ENCODE measurements at places on chromosomes 13 and 19. TPM values are rescaled to one million over a fixed set of nuclear protein-coding genes. Genes with fewer than 3 reads are reported as not detected.

Gene NLRP11
- total RNA-seq = not detected

Gene ZNF264
- total RNA-seq = 48.7 TPM

Gene FKRP
- total RNA-seq = 15.2 TPM

Gene OR7D2
- total RNA-seq = 0.29 TPM

Gene DNM2
- total RNA-seq = 289 TPM

Gene URAD
- 165 TPM for total RNA-seq

Gene PLVAP
- total RNA-seq = 25.0 TPM

Gene ATXN8OS
- not detected for total RNA-seq

Gene PCDH9
- total RNA-seq = 17.6 TPM

Gene SMIM44
- total RNA-seq = not detected

DNA sequence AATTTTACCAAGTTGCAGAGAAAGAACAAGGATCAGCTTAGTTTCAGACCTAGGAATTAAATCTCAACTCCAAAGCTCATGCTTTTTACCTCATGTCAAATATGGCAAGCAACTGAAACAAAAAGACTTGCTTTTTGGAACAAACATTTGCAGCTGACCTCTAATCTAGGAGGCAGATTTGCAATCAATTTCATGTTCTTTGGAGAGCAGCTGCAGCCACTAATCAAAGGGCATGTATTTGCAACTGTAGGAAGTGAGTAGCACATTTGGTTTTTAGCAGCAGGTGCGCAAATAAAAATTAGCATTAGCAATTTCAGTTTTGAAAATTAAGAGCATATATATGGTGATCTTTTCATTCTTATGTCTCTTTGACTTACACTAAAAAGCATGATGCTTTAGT is 459.3 kb upstream of the SLC10A2 start:
- no peaks in the 10 kb centered on the region for H3K27me3 ChIP-seq
- no peak for DNase-seq
- H3K36me3 ChIP-seq = no peaks in the 10 kb centered on the region
- no peak overlapping the region for H3K27ac ChIP-seq
- no peak overlapping the region for H3K4me3 ChIP-seq

DNA sequence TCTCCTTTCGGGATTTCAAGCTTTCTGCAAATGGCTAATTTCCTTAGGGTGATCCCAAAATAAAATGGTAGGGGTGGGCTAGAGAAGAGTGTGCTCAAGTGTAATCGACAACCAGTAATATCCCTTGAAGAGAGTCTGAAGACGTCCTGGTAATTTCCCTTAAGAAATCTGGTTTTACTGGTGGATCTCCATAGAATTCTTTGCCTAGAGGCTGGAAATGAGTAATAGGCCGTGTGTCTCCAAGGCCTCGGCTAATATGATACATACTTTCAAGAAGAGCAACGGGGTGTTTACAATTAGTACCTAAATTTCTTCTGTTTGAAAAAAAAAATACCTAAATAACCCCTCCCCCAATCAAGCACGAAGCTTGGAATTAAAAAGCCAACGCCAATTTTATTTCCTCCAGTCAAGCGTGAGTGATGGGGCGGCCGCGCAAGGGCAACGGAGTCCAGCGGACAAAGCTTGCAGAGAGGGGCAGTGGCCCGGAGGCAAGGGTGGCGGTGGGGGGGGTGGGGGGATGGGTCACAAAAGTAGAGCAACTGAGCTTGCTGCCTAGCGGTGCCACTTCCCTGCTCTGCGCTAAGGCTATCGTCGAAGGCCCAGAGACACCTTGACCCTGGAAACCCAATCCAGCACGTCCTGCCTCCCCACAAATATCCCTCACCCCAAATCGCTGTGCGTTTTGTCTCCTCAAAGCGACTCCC is 7.8 kb downstream of the SOX21 start:
- H3K27me3 ChIP-seq = peaks cover 100% of the 10 kb centered on the region
- no peak for DNase-seq
- peaks cover 29% of the 10 kb centered on the region for H3K4me1 ChIP-seq
- no peak overlapping the region for H3K4me3 ChIP-seq
- no peak overlapping the region for H3K27ac ChIP-seq

GRCh38 chr19:2986951-2987524 is 9.7 kb downstream of the TLE6 start:
- H3K36me3 ChIP-seq = no peaks in the 10 kb centered on the region
- no peak overlapping the region for H3K4me3 ChIP-seq
- no peak for DNase-seq
- H3K4me1 ChIP-seq = peaks cover 22% of the 10 kb centered on the region
- H3K27me3 ChIP-seq = no peaks in the 10 kb centered on the region

- no peaks in the 10 kb centered on the region for H3K36me3 ChIP-seq
- H3K4me3 ChIP-seq = no peak overlapping the region
- peaks cover 3% of the 10 kb centered on the region for H3K4me1 ChIP-seq
- DNase-seq = no peak
Observed at GRCh38 chr13:45773944-45774343, 71.8 kb downstream of the CBY2 start.

GRCh38 chr13:113970810-113971470 is 2.9 kb downstream of the C13orf46 start:
- H3K4me1 ChIP-seq = peaks cover 42% of the 10 kb centered on the region
- H3K27ac ChIP-seq = peak overlapping the region; percentile 92
- H3K4me3 ChIP-seq = peak overlapping the region; percentile 37
- H3K36me3 ChIP-seq = peaks cover 42% of the 10 kb centered on the region

GRCh38 chr13:56615572-56615971 is 525.1 kb upstream of the PRR20A start:
- no peak for DNase-seq
- H3K36me3 ChIP-seq = no peaks in the 10 kb centered on the region
- no peaks in the 10 kb centered on the region for H3K27me3 ChIP-seq
- H3K27ac ChIP-seq = no peak overlapping the region

GRCh38 chr19:40056505-40056904 is 474 bp upstream of the ZNF780B start:
- DNase-seq = no peak
- peaks cover 7% of the 10 kb centered on the region for H3K4me1 ChIP-seq
- H3K27ac ChIP-seq = peak overlapping the region; percentile 71
- no peaks in the 10 kb centered on the region for H3K36me3 ChIP-seq

DNA sequence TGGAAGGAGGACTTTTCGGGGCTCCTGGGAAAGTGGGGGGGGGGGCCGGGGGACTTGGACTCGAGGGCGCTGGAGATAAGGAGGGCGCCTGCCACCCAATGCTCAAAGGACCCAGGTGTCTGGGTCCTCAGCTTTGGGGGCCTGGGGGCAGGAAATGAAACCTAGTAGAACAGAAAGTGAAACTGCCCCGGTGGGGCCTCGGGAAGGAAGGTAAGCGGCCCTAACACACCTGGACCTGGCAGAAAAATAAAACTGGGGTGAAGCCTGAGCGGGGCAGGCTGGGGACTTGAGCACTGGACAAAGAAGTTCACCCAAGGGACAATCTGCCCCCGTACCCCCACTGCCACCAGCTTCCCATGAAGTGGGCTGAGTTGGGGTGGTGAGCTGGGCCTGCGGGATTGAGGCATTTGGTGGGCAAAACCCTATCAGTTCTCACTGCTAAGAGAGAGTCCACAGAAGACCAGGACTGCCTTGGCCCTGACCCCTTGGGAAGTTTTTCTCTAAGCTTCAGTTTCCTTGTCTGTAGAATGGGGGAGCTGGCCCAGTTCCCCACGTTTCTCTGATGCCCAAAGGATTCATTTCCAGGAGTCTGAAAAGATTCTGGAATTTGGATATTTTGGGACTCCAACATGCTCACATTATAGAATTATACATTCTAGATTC is 2.3 kb downstream of the PRKD2 start:
- peaks cover 43% of the 10 kb centered on the region for H3K4me1 ChIP-seq
- no peak for DNase-seq
- peak overlapping the region; percentile 76 for H3K4me3 ChIP-seq
- H3K36me3 ChIP-seq = peaks cover 24% of the 10 kb centered on the region

GRCh38 chr13:31722673-31723072 is 16.7 kb upstream of the RXFP2 start:
- DNase-seq = peak; percentile 28
- no peaks in the 10 kb centered on the region for H3K36me3 ChIP-seq
- H3K4me3 ChIP-seq = no peak overlapping the region
- H3K27ac ChIP-seq = no peak overlapping the region

DNA sequence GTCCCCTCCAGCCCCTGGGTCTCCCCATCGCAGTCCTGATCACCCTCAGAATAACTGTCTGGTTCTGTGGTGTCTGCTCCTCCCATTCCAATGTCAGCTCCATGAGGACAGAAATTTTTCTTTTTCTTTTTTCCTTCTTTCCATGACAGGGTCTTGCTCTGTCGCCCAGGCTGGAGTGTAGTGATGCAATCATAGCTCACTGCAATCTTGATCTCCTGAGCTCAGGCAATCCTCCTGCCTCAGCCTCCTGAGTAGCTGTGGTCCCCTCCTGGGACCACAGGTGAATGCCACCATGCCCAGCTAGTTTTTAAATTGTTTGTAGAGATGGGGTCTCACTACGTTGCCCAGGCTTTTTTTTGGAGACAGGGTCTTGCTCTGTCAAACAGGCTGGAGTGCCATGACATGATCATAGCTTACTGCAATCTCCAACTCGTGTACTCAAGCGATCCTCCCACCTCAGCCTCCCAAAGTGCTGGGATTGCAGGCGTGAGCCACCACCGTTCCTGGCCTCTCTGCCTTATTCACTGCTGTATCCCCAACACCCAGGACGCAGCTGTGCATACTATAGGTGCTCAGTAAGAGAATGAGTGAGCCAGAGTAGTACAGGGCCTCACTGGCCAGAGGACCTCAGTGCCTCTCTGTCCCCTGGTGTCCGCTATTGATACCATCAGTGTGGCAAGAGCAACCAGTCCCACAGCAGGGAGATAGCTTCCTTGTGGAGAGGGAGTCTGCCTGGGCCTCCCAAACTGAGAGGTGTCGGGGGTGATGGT is 5.2 kb upstream of the DOCK6 start:
- H3K36me3 ChIP-seq = no peaks in the 10 kb centered on the region
- DNase-seq = no peak
- peaks cover 49% of the 10 kb centered on the region for H3K4me1 ChIP-seq
- H3K4me3 ChIP-seq = no peak overlapping the region
- peaks cover 8% of the 10 kb centered on the region for H3K27me3 ChIP-seq
- no peak overlapping the region for H3K27ac ChIP-seq

- H3K4me3 ChIP-seq = no peak overlapping the region
- H3K36me3 ChIP-seq = no peaks in the 10 kb centered on the region
- DNase-seq = peak; percentile 76
- H3K27ac ChIP-seq = peak overlapping the region; percentile 64
- no peaks in the 10 kb centered on the region for H3K4me1 ChIP-seq
Observed at GRCh38 chr13:53010374-53011105, 18.1 kb upstream of the OLFM4 start.

GRCh38 chr19:4088975-4089374 is 22.3 kb upstream of the ZBTB7A start:
- no peak for DNase-seq
- no peak overlapping the region for H3K27ac ChIP-seq

GRCh38 chr19:45352914-45353796 is 12.6 kb downstream of the KLC3 start:
- H3K27me3 ChIP-seq = peaks cover 4% of the 10 kb centered on the region
- DNase-seq = no peak
- no peaks in the 10 kb centered on the region for H3K4me1 ChIP-seq
- no peak overlapping the region for H3K4me3 ChIP-seq
- H3K27ac ChIP-seq = no peak overlapping the region

- no peak overlapping the region for H3K4me3 ChIP-seq
- H3K36me3 ChIP-seq = peaks cover 80% of the 10 kb centered on the region
- no peaks in the 10 kb centered on the region for H3K27me3 ChIP-seq
- H3K4me1 ChIP-seq = no peaks in the 10 kb centered on the region
Observed at GRCh38 chr19:32416749-32417456, 11.3 kb downstream of the DPY19L3 start.

DNA sequence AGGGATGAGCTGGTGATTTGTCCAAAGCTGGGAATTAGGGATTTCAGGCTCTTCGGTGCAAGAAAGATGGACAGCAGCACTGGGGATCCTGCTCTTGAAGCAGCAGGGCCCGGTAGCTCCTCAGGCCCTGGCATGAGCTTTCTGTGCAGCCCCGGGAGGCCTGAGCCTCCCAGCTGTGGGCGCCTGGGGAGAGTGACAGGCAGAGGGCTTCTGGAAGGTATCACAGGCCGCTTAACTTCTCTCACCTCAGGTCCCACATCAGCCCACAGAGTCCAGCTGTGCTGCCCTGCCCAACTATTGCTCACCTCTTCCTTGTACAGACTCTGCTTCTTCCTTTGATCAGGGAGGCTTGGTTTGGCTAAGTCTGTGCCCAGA is 14.6 kb upstream of the ZNF536 start:
- no peak overlapping the region for H3K4me3 ChIP-seq
- DNase-seq = no peak
- no peaks in the 10 kb centered on the region for H3K4me1 ChIP-seq
- H3K27ac ChIP-seq = no peak overlapping the region
- no peaks in the 10 kb centered on the region for H3K36me3 ChIP-seq

- H3K27me3 ChIP-seq = peaks cover 8% of the 10 kb centered on the region
- peaks cover 12% of the 10 kb centered on the region for H3K4me1 ChIP-seq
- DNase-seq = no peak
- H3K36me3 ChIP-seq = no peaks in the 10 kb centered on the region
- H3K27ac ChIP-seq = no peak overlapping the region
Observed at GRCh38 chr13:50845211-50845610, 1.7 kb upstream of the DLEU7 start.

- no peak overlapping the region for H3K4me3 ChIP-seq
- no peaks in the 10 kb centered on the region for H3K4me1 ChIP-seq
- no peaks in the 10 kb centered on the region for H3K27me3 ChIP-seq
- no peak overlapping the region for H3K27ac ChIP-seq
Observed at GRCh38 chr13:106423530-106423929, 111.9 kb downstream of the EFNB2 start.

DNA sequence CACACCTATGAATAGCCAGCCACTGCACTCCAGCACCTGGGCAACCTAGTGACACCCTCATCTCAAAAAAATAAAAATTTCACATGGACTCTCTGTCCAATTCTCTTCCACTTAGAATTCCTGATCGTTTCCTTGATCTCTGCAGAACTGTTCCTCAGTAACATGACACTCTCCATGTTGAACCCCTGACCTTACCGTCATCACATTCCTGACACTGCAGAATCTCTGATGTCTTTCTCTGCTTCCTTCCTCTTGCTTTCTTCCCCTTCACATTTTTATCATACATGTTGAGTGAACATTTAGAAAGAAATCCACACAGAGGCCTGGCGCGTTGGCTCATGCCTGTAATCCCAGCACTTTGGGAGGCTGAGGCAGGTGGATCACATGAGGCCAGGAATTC is 15.0 kb downstream of the ZNF114 start:
- H3K4me3 ChIP-seq = no peak overlapping the region
- no peak overlapping the region for H3K27ac ChIP-seq
- no peaks in the 10 kb centered on the region for H3K36me3 ChIP-seq
- H3K27me3 ChIP-seq = no peaks in the 10 kb centered on the region
